T follicular helper cell (primary cell): ENCODE measurements at places on chromosomes 2 and 18.

GRCh38 chr2:195608768-195609454 lies 48.1 kb upstream of the SLC39A10 start:
- DNase-seq: no peak

DNA sequence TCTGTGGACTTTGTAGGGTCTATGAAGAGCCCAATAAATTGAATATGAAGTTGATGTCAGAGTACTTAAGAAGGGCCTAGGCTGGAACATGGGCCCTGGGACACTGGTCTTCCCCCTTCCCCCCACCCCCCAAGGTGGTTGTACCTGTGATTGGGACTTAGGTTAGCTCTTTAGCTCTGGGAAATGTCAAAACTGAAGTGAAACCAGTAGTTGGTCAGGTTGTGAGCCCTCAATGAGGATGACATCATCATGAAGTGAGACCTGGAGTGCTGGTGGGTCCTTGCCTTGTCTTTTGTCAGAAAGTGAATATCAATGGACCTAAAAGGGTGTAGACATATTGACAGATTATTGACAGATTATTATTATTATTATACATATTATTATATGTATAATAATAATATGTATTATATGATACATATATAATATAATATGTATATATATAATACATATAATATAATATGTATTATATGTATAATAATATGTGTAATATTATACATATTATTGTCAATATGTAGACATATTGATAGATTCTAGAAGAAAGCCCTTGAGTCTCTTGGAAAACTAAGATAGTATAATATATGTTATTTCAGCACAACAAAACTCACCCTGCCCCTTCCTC lies 5.4 kb downstream of the MARS2 start:
- no peak for DNase-seq

DNA sequence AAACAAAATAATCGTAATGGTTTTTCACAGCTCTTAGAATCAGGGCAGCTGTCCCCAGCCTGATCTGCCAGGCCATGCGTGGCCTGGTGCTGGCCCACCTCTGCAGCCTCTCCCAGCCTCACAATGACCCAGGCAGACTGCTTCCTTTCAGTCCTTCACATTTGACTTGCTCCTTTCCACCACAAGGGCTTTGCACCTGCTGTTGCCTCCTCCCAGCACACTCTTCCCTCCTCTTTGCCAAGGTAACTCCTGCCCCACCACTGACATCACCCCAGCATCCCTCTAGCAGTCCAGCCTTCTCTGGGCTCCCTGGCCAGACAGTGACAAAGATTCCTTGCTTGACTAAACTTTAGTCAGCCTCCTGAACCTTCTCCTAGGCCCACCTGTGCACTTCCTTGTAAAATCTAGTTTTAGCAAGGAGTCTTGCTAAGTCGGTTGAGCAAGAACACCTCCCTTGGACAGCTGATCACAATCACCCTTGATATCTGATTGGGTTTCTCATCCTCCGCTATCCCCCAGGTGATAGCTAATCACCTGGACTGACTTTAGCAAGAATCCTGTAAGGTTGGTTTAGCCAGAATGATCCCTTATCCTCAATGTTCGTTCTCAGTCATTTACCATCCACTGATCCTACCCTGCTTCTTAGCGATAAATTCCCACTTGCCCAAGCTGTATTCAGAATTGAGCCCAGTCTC lies 16.2 kb upstream of the RAB11FIP5 start:
- DNase-seq: no peak

- no peak for DNase-seq
Observed at GRCh38 chr2:217919781-217920351, 82.9 kb downstream of the TNS1 start.

GRCh38 chr2:224369028-224369632 lies 32.8 kb downstream of the FAM124B start:
- DNase-seq: no peak

DNA sequence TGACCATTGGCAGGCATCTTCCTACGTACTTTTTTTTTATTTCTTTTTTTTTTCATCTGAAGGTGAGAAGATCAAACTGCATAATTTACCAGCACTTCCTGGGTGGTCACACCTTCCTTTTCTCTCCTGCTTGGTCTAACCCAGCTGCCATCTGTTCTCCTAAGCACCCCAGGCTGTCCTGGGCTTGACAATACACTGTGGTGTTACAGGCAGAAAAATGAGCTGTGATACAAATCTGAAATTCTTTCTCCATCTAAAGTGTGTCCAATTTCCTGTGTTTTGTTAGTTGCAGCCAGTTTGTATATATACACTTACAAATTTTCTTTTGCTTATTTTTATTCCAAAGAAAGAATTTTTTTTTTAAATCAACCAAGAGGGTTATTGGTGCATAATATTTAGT lies 786.0 kb upstream of the ZEB2 start:
- DNase-seq: no peak
